T-helper 2 cell treated with Interferon-gamma antibody and Interleukin-4, amounts not matched to agents 5 μg/mL and 100 μg/mL, for 36 hours (primary cell): ENCODE measurements at places on chromosomes 2 and 18.

DNA sequence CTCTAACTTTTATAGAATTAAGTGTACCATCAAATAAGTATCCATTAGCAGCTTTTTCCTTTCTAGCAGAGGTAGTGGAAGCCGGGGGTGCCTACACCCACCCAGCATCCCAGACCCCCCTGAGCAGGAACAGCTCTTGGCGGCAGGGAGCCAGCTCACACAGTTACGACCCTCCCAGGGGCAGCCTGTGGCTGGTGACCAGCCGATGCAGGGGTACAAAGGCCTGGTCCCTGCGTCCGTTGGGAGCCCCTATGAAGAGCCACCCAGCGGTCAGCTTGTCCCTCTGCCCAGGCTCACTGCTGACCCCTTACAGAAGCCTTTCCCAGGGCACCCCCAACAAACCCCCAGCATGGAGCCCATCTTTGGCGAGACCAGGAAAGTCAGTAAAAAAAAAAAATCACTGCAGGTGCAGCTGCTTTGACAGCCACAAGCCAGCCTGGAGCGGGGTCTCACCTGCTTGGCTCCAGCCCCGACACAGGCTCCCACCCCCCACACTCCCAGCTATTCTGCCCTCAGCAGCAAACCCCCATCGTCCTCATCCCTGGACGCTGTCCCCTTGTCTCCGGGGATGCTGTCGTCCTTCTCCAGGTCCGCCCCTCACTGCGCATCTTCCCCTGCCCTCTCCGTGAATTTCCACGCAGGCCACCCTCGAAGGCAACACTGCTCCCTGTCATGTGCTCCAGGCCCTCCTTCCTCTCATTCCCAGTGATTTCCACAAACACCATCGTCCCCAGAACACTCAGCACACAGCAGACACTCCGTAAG is 43.1 kb downstream of the GPC1 start:
- no peak for DNase-seq

DNA sequence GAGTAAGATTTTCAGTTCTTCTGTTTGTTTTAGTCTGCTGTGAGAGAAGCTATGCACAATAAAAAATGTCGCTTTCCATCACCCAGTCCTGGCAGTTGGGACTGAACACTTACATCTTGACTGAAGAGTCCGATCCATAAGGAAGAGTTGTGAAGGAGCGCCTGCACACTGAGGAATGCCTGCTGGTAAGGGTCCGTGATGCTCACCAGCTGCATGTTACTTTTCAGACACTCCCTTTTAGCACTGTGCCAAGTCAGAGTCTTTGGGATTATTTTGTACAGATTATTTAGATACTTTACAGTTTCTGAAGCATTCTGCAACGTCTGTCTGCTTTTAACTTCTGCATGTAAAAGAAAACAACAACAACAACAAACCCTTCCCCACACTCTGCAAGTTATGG is 42.6 kb upstream of the CD302 start:
- DNase-seq = no peak

GRCh38 chr18:48785091-48785614 is 165.6 kb downstream of the SMAD7 start:
- no peak for DNase-seq

- no peak for DNase-seq
These were observed 474.9 kb upstream of the TMEFF2 start for GRCh38 chr2:192669505-192670091.

DNA sequence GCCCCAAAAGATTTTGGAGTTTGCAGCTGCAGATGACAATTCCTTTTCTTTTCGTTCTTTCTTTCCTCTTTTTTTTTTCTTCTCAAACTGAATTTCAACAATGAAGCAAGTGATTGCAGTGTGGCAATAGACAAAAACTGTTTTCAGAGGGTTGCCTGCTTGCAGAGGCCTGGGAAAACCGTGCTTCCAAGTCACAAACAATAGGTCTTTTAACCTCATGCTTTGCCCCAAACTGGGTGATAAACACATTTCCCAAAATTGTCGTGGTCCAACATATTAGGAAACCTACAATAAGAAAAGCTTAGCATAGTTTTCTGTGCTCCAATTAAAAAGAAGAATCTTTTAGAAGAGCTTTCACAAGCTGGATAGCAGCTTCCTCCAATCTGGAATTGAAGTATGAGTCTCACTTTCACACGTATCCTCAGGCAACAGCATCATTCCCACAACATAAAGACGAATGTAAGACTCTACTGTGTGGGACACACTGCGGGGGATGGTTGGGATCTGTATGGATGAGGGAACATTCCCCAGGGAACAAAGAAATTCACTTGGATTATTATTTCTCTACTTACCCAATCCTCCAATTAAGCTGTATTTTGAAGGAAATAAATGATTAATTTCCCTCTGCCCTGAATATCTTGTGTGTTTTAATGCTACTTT is 656.1 kb downstream of the RNF144A start:
- DNase-seq = no peak
